ENCODE measurements at places on chromosomes 12 and 14.

GRCh38 chr14:61652526-61653262 lies 42.6 kb upstream of the HIF1A start:
- DNase-seq, result no peak

DNA sequence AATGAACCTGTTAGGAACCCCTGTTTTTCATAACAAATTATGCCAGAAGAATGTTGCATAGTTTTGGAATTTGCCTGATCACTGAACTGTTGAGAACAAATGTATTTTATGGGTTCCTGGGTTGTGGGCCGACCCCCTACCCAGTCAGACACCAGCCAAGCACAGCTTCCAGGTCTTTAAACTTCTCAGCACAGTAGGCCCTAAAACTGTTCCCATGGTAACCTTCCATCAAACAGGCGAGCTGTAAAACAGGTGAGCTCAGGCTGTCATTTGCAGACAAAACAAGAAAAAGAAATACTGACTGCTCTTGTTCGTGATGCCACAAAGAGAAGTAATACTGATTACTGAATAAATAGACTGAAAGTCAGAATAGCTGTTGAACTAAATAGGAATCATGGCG lies 147.0 kb downstream of the PTPRO start:
- no peak for DNase-seq

DNA sequence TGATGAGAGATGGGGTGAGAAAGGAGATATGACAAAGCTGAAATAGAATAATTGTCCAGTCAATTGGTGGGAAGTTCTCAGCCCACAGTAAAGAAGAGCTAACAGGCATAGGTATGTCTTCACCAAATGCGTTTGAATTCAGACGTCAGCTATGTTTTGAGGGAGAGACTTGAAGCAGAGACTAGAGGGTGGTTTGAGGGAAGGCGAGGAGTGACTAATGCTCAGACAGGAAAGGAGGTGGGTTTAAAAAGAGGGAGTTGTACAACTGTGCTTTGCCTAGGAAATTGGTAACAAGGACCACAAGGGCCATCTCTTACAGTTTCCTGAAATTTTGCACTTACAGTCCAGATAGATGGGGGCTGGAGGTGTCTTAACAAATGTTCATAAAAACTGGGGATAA lies 6.4 kb downstream of the JKAMP start:
- no peak for DNase-seq

- DNase-seq, result no peak
These were observed 6.8 kb downstream of the TEDC1 start for GRCh38 chr14:105497671-105498429.

DNA sequence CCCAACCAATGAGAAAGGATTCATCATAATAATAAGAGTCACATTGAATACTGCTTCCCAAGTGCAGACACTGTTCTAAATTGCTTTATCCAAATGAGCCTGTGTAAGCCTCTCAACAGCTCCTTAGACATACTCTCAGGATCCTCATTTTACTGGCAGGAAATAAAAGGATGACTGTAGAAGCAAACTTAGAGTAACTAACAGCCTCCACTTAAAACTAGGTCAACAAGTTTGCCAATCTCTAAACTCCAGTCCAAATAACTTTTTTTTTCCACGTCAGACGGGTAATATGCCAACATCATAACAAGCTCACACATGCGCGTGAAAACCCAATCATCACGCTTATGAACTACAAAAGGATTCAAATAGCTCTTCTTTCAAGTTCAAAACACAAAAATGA lies 15.3 kb upstream of the DPF3 start:
- DNase-seq, result no peak

- DNase-seq, result no peak
These were observed 35.9 kb downstream of the ALDH1L2 start for GRCh38 chr12:105048315-105048714.

DNA sequence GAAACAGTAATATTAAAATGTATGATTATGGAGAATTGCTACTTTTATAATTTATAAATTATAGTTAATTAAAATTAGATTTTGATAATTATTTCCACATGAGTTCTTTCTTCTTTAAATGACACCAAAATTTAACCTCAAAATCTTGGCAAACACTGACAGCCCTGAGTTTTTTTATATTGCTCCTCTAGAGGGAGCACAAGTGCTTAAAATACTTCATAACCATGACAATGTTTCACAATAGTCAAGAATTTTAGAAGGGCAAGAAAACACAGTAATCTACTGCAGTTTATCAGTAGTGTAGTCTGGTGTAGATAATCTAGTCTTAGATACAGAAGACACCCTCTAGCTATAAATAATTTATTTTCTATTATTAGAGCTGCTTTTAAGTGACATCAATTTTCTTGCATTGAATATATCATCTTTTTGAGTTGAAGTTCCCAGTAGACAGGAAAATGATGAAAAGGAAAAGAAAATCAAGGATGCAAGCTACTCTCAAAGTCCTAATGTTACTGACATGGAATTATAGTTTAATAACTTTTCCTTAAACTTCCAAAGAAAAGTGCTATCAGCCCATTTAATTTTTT lies 14.3 kb upstream of the PTGER2 start:
- DNase-seq, result peak; percentile 9

GRCh38 chr12:96347130-96347699 lies 53.0 kb downstream of the CDK17 start:
- DNase-seq, result no peak

GRCh38 chr12:53735556-53735955 lies 8.3 kb upstream of the CALCOCO1 start:
- DNase-seq, result no peak

DNA sequence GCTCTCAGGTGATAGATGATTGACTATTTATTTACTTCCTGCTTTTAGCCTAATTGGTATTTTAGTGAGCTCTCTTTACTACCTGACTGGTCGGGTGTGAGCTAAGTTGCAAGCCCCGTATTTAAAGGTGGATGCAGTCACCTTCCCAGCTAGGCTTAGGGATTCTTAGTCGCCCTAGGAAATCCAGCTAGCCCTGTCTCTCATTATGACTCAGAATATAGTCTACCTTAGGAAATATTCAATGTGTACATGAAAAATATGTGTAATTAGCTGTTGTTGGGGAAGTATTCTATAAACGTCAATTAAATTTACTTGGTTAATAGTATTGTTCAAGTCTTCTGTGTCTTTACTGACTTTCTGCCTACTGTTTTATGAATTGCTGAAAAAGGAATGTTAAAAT lies 306.9 kb upstream of the DIO2 start:
- DNase-seq, result no peak

- DNase-seq, result no peak
These were observed 47.3 kb downstream of the DAD1 start for GRCh38 chr14:22541721-22542120.

GRCh38 chr12:7634561-7634960 lies 31.1 kb downstream of the APOBEC1 start:
- DNase-seq, result no peak

DNA sequence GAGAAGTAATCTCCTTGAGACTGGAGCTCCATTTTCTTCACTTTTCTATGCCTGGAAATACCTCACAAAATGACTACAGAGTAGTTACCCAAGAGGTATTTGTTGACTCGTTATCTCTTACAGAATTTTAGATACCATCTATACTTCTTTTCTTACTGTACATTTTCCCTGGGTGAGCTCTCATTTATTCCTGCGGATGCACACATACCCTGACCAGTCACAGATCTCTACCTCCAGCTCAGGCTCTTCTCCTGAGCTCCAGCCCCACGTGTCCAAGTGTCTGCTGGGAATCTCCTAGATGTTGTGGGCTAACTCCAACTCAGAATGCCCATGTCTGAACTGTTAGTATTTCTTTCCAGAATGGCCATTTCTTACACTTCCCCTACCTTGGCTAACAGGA lies 403.1 kb downstream of the RAD51B start:
- no peak for DNase-seq
